ENCODE measurements at places on chromosomes 11 and 22. TPM values are rescaled to one million over a fixed set of nuclear protein-coding genes. Genes with fewer than 3 reads are reported as not detected.

The CASP5 gene
- total RNA-seq: not detected

DNA sequence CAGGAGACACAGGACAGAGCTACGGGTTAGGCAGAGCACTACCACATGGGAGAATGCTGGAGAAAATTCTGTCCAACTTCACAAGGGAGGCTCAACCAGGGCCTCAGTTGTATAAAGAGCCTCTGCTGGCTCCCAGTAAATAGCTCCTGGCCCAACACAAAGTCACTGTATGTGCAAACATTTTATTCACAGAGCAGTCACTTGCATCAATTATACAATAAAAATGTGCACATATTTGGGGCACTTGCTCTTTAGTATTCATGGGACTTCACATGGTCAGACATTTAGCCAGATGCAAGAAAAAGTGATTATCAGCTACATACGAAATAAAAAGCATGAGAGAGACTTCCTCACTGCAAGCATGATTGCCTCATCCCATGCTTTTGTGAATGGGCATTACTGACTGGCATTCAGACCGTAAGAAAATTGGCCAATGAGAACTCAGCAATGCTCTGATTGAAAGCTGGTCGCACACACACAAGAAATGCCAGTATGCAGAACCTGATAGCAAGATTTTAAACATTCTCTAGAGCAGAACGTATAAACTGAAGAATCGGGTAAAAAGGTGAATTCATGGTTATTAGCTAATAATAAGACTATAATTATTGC, 39.4 kb downstream of the BLID start:
- H3K4me1 ChIP-seq: no peaks in the 10 kb centered on the region
- peaks cover 3% of the 10 kb centered on the region for H3K27me3 ChIP-seq
- no peak for DNase-seq
- H3K27ac ChIP-seq: no peak overlapping the region
- no peak overlapping the region for H3K4me3 ChIP-seq
- H3K36me3 ChIP-seq: no peaks in the 10 kb centered on the region

DNA sequence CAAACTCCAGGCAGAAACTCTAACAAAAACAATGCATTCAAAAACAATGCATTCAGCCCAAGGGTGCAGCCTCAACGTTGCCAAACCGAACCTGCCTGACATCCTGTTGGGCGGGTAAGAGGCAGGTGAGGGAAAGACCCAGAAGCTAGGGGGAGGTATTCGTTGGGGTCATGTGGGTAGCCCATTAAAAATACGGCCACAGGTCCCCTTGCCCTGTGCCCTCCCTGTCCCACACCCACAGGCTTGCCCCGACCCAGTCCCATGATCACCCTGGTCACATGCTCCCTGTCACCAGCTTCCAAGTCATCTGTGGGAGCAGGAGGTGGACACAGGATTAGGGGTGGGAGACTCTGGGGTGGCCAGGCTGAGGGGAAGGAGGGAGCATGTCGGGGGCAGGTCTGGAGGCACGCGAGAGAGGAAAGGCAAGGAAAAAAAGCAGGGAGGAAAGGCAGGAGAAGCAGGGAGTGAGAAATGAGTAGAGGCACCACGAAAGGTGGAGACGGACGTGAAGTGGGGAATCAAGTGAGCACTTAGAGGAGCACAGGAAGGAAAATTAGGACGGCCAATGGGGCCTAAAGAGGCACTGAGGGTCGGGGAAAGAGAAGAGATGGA, 683 bp downstream of the PLA2G6 start:
- no peaks in the 10 kb centered on the region for H3K27me3 ChIP-seq
- H3K27ac ChIP-seq: peak overlapping the region; percentile 94
- H3K4me1 ChIP-seq: peaks cover 46% of the 10 kb centered on the region
- peak; percentile 25 for DNase-seq
- H3K36me3 ChIP-seq: peaks cover 3% of the 10 kb centered on the region
- peak overlapping the region; percentile 93 for H3K4me3 ChIP-seq

GRCh38 chr11:22798901-22799300, 30.7 kb downstream of the SVIP start:
- H3K36me3 ChIP-seq: no peaks in the 10 kb centered on the region
- no peak overlapping the region for H3K4me3 ChIP-seq

DNA sequence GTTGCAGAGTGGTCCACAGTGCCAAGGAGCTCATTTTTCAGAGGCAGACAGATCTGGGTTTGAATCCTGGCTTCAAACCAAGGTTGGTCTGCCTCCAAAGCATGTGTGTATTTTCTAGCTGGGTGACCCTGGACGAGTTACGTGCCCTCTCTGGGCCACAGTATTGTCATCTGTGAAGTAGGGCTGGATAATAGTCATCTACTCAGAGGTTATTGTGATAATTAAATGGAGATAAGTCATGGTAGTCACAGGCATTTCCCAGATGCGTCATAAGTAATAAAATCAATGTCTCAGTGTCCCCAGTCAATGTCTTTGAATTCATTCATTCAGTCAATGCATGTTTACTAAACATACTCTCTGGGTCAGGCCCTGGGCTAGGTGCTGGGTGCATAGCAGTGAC, 8.6 kb downstream of the OMP start:
- no peak for DNase-seq
- H3K36me3 ChIP-seq: no peaks in the 10 kb centered on the region
- H3K4me1 ChIP-seq: peaks cover 3% of the 10 kb centered on the region
- no peak overlapping the region for H3K27ac ChIP-seq
- no peak overlapping the region for H3K4me3 ChIP-seq
- H3K27me3 ChIP-seq: no peaks in the 10 kb centered on the region

- H3K4me1 ChIP-seq: peaks cover 45% of the 10 kb centered on the region
- H3K36me3 ChIP-seq: peaks cover 8% of the 10 kb centered on the region
- peak overlapping the region; percentile 77 for H3K4me3 ChIP-seq
- DNase-seq: no peak
- H3K27ac ChIP-seq: no peak overlapping the region
- H3K27me3 ChIP-seq: no peaks in the 10 kb centered on the region
Measured at GRCh38 chr11:71454470-71455113, 1.6 kb downstream of the NADSYN1 start.
